ENCODE measurements at places on chromosomes 5 and 9.

- no peak for DNase-seq
Observed at GRCh38 chr5:73183481-73183891, 10.5 kb downstream of the TMEM174 start.

DNA sequence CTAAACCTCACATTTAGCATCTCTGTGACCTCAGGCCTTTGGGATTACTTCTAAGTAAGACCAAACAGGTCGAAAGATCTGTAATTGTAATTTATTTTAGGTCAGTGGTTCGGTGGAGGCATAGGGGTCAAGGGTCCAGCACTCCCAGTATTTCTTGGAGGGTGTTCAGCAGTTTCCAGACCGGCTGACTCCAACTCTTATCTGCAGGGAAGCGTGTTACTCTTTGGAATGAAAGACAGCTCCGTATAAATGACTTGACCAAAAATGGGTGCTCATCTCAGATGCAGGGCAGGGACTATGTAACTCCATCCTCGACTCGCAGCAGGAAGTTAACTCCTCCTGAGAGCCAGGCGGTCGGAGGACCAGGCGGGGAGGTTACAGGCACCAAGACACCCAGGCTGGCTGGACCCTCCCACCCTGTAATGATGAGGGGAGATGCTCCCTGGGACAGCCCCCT, 620 bp upstream of the VPS13A start:
- no peak for DNase-seq

- DNase-seq, result no peak
Observed at GRCh38 chr5:14929293-14930065, 57.9 kb upstream of the ANKH start.

DNA sequence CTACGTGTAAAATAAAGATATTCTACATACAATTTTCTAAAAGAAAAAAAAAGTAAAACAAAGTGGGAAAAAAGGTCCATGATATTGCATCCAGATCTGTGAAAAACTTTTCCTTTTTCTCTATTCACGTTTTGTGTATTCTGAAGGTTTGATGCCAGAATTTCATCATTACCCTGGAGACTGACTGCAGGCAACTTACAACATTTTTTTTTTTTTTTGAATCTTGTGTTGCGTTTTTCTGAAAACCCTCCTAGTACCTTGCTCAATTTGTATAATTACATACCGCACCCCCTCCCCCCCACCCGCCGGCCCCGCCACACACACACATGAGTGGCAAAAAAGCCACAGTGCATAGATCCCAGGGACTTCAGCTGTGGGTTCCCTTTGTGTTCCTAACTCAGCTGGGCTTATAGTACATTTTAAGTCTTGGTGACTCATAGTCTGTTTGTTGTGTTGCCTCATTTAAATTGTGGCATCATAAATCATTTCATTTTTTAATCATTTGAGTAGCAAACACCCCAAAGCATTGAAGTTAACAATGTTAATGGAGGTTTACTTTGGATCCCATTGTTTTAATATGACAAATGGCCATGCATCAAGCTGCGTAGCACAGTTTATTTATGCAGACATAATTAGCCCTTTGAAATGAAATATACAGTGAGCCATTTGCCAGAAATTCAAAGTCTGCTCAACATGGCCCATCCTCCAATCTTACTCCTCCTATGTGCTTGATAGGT, 36.0 kb downstream of the PRDM6 start:
- DNase-seq, result no peak

GRCh38 chr9:27394826-27395201, 97.9 kb upstream of the EQTN start:
- DNase-seq, result no peak

- no peak for DNase-seq
Observed at GRCh38 chr9:71656496-71656895, 111.8 kb downstream of the CEMIP2 start.

GRCh38 chr9:70488793-70489105, 74.3 kb upstream of the KLF9 start:
- no peak for DNase-seq

DNA sequence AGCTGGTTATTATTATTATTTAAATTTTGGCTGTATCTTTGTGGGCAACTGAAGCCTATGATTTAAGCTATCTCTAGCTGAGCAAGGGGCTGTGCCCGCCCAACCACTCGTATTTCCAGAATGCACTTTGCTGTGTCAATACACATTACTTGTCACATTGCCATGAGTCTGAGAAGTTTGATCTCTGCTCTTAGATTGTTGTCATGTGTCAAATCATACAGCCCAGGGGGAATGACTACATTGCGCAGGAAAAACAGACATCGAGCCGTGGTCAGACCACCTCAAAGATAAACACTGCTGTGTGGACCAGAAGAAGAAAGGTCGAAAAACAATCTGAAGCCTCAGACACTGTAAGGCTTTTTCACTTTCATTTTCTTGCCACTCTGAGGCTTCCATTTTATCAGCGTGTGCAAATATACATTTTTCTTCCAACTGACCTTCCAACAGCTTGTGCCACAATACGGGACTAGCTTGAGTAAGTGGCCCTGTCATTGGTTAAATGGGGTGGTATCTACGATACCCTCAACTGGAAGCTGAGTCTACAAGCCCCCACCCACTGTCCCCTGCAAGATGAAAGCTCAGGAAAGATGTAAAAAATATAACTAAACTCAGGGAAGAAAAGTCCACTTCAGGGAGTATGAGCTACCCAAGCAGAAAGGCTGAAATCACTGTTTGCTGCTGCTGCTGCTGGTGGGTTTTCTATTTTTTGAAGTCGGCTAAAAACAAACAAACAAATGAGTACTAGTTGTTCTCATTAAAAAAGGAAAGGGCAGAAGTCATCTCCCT, 603.0 kb downstream of the BNC2 start:
- DNase-seq, result no peak

DNA sequence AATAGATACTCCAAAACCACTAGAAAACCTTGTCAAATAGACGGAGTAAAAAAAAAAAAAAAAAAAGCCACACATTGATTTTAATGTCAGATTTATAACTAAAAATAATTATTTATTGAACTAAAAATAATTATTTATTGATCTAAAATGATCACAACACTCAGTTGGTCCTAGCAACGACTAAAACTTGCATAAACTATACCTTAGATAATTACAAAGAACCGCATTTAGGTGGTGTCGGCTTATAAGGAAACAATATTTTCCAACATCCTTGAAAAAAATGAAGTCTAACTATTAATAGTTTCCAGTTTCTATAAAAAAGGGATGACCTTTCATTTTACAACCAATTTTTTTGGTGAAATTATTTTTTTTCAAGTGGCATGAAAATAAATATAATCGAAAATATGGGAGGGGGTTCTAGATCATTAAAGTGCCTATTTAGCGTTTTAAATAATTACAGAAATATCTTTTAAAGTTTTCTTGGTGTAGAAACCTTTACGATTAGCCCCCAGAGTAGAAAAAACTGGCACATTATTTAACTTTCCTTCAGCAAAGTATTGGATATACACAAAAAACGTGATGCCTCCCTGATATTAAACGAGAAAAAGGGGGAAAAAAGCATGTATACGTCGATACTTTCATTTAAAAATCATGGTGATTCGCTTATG, 3.7 kb downstream of the ARRDC3 start:
- no peak for DNase-seq

DNA sequence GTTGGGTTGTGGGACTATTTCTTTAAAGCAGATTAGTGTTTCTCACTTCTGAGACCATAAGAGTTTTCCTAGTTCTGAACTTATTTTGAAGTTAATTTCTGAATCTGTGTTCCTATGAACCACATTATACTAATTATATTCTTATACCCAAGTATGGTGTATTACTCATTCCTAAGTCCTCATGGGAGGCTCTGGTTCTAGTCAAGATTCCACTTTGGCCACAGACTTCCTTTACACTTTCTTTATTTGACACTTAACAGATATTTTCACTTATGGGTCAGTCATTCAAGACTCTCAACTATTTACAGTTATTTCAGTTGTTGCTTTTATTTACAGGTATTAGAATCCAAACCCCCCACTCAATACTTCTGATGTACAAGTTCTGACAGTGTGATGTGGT, 937.2 kb upstream of the TYRP1 start:
- DNase-seq, result no peak

DNA sequence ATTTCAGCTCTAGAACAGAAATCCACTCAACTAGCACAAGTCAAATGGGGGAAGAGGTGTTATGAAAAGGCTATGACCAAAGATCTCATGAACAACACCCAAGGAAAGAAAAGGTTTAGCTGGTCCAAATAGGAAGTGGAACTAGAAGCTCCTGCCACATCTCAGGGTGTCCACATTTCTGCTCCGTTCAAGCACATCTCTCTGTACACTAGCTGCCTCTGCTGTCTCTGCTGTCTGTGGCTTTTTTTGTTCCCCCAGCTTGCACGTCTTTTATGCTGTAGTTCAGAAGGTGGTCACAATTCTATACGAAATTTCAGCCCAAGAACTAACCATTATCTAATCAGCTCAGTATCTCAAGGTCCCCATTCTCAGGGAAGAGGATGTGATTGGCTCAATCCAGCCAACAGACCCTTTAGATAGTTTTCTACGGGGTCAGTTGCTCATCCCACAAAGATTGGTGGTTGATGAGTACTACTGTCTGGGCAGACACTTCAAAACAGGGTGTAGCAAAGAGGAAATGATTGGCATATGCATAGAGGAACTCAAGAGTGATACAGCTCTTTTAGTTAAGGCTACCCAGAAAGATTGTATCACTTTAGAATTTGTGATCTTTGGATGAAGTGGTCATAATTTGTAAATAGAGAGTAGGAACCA, 44.0 kb downstream of the FANCC start:
- no peak for DNase-seq

- no peak for DNase-seq
Observed at GRCh38 chr5:139896718-139897117, 101.1 kb downstream of the PSD2 start.

- no peak for DNase-seq
Observed at GRCh38 chr9:129909851-129910250, 74.6 kb downstream of the USP20 start.

- no peak for DNase-seq
Observed at GRCh38 chr9:124869986-124870560, 8.1 kb downstream of the ARPC5L start.

- no peak for DNase-seq
Observed at GRCh38 chr5:95379133-95379532, 12.0 kb upstream of the FAM81B start.

DNA sequence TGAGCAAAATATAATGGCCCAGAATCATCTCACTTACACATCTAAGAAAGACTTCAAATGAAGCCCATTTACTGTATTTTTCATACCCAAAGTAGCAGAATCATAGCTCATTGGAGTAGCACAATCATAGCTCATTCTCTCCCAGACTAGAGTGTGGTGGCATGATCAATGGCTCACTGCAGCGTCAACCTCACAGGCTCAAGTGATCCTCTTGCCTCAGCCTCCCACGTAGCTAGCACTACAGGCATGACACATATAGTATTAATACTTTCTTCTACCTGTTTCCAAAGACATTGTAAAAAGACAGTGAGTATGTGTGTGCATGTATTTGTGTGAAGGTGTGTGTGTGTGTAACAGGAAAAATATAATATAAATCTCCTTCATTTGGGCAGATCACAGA, 1247.9 kb upstream of the ACO1 start:
- no peak for DNase-seq

- no peak for DNase-seq
Observed at GRCh38 chr9:22401671-22402070, 45.0 kb upstream of the DMRTA1 start.

DNA sequence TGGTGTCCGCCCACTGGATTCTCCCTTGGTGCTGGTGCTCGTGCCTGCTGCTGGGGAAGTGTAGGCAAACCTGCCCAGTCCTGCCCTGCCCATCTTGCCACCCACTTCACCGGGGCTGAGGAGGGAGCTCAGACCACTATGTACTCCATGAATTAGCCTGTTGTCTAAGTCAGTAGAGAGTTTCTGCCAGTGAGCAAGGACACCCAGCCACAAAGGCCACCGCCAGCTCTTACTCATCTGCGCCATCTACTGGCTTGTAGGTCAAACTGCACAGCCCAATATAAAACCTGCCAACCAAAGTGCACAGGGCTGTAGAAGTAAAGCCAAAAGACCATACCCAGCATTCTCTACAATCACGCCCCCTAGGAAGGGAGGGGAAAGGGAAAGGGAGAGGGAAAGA, 102.3 kb downstream of the GLIS3 start:
- DNase-seq, result no peak

DNA sequence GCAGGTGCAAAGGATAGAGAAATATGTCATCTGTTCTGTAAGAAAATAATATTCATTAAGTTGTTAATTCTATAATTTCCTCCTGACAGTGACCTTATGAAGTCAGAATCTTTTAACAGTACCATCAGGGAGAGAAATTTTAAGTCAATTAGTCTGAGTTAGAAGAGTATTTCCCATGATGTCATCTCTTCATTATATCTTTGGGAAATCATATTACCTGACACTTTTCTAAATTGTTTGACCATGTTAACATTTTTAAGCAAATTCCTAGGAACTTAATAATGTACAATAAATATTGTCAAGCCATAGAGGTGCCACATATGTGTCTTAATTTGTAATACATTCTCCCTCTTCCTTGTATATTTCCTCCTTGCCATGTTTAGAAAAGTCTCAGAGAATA, 124.4 kb upstream of the C6 start:
- DNase-seq, result no peak

DNA sequence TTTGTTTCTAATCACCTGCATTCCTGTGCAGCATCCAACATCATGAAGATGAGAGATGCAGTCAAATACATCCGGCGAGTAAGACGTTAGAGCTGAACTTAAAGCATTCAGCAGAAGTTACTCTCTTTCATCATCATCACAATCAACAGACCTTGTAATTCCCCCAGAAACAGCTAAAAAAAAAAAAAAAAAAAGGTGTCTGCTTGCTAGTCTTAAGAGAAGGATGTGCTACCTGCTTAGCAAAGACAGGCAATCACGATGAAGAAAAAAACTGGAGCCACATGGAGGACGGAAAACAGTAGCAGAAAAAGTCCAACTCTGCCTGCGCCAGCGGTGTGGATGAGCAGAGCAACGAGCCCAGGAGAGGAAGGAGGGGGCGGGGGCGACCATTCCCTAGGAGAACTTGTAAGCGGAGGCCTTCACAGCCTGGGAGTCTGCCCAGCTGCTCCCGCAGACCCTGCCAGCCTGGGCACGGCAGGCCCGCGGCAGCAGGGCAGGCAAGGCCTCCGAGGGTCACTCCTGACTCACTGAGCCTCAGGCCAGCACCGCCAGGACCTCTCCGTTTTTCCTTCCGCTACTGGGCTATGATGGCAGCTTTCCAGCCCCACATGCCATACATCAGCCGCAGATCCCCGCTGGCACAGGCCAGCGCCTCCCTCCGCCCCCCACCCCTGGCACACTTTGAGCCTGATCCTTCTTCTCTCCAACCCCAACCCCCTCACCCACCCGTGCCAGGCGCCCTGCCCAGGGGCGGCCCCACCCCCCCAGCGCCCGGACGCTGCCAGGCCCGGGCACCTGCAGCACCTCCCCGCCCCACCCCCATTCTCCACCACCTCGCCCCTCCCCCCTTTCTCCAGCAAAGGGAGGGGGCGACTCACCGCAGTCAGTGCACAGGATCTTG, 1.4 kb downstream of the NRG2 start:
- no peak for DNase-seq

All from cerebellar nuclear complex (tissue), 1 donor.